PC-9 (cell line): ENCODE measurements at places on chromosomes 6 and 20. TPM values are rescaled to one million over a fixed set of nuclear protein-coding genes. Genes with fewer than 3 reads are reported as not detected.
A peak's percentile ranks its signal among the peaks of the same experiment; 100 is the strongest.

DNA sequence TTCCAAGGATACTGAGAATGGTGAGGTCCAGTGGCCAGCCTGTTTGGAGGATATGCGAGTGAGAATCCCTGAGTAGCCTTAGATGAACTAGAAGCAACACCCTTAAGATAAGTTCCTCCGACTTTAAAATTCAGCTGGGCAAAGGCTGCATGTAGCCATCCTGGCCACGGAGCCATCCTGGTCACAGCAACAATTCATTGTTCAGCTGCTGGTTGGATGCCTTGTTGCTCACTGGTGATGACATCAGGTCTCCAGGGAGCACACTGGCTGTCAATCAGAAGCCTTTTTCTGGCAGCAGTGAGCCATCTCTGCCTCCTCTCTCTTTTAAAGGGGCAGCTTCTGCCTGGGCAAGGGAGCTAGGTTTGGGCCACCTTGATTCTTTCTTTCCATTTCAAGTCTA, 22.4 kb upstream of the RIMS4 start:
- DNase-seq: no peak

DNA sequence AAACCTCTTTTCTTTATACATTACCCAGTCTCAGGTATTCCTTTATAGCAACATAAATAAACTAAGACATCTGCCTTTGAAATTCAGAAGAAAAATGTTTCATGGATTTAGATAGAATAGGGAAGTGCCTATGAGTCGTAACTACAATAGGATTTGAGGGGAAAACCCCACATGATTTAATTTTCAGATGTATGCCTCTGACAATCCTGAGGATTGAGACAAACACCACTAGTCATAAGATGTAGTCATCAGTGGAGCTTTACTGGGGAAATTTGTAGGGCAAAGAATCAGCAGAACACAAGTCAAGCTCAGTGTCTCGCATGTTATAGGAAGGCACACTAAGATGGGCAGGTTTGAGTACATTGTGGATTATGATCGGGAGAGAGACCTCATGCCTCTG, 566.4 kb downstream of the BMP2 start:
- no peak for DNase-seq

DNA sequence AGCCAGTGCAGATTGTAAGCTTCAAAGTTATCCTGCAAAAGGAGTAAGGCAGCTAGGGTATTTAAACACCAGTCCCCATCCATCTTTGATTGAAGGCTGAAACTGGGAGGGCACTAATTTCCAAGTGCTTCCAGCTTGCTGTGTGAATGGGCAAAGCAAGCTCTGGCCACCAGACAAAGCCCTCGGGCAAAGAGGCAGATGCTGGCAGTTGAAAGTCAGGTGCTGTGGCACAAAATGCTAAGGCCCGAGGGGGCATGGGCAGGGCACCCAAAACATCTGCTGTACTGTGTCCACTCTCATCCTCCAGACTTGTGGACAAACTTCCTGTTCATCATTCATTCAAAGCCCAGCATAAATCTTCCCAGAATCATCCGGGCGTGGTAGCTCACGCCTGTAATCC, 62.9 kb downstream of the TRMT6 start:
- DNase-seq: no peak

DNA sequence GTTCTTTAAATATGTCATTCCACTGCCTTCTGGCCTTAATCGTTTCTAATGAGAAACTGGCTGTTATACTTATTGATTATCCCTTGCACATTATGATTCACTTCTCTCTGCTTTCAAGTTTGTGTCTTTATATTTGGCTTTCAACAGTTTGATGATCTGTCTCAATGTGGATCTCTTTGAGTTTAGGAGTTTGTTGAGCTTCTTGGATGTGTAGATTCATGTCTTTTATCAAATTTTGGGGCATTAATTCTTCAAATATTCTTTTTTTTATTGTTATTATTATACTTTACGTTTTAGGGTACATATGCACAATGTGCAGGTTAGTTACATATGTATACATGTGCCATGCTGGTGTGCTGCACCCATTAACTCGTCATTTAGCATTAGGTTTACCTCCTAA, 29.3 kb downstream of the ZBTB9 start:
- no peak for DNase-seq

- no peak for DNase-seq
These were observed 38.0 kb upstream of the VGLL2 start for GRCh38 chr6:117227245-117227962.

DNA sequence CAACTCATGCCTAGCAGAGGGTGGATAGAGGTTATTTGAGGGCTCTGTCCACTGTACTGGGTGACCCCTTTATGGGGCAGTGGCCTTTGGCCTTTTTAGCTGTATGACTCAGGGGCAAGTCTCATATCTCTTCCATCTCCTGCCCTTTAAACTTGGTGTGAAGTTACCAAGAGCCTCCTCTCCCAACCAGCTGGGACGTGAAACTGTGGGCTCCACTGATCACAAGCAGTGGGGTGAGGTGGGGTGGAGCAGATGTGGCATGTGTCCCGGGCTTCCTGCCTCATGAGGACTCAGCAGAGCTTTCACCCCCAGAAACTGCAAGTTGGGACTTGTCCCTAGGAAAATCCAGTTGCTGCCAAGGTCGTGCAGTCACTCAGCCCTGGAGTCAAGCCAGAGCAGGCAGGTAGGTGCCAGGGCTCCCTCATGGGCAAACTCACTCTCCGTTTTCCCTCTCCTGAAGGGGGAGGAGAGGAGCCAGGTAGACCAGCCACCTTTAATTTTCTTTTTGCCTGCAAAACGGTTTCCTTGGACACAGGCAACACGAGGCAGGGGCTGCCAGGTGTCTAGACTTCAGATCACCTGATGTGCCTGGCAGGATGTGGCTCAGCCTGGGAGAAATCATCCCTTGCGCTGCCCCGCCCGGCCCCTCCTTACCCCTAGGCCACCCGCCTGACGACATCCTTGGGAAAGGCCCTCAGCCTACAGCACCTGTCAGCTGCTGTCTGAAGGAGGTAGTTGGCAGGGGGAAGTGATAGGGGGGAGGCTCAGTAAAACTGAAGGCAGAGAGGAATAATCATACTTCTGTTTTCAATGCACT, 4.0 kb downstream of the CDKN1A start:
- peak; percentile 91 for DNase-seq

DNA sequence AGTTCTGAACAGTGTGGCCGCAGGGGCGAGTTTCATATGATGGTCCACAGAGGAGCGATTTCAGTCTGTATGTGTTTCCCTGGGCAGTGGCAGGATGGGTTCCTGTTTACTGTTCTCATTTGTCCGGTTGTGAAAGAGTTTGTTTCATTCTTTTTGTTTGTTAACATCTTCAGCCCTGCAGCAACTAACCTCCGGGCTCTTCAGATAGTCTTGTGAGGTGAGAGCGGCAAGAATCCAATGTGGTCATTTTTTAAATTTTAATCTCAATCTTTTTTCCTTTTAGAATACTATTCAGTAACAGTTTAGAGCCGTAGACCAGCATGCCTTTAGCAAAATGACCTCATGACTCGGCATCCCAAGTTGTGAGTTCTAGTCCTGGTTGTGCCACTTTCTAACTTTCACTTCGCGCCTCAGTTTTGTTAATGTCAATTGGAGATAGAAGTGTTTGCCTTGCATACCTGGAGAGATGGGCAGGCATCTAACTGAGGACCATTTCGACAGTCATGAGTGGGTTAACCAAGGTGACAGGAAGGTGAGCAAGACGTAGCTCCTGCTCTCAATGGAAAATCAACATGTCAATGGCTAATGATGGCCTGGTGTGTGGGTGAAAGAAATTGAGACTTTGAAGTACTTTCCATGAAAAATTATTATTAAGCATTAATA, 38.5 kb upstream of the PXDC1 start:
- DNase-seq: no peak

DNA sequence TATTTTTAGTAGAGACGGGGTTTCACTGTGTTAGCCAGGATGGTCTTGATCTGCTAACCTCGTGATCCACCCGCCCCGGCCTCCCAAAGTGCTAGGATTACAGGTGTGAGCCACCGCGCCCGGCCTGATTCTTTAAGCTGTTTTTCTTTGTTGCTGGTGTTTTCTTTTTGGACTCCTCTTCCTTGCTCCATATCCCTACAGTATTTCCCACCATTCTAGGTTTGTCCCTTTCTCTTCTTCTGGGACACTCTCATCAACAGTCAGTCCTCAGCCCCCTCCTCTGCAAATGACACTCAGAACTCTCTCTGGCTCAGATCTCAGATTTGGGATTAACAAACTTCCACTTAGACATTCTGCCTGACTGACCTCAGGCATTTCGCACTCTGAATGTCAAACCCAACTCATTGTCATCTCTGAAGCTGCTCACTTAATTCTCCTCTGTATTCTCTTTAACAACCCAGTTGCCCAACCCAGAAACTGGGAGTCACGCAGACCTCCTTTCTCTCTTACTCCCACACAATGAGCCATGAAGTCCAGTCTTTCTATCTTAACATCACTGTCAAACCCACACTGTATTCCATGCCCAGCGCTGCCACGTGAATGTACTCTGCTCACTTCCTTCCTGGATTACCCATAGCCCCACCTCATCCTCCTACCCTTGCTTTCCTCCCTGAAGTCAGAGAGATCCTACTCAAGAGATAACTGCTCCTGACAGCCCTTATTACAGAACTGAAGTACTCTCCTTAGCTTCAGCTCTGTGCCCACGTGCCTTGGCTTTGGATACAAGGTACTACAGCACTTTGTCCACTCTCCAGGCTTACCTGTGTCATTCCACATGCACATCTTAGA, 2.6 kb downstream of the MPIG6B start:
- DNase-seq: no peak

DEFB132 gene
- total RNA-seq: not detected in 2 replicates

ZC3H12D gene
- 0.10 TPM in 1 of 2 replicates, not detected in the other for total RNA-seq

CD2AP gene
- 48.8 and 55.5 TPM in 2 replicates for total RNA-seq
